ENCODE measurements at places on chromosomes 7 and 10.

- no peak for DNase-seq
Observed at GRCh38 chr10:46075869-46076268, 29.8 kb upstream of the MSMB start.

GRCh38 chr10:113958631-113959382 is 84.9 kb upstream of the ADRB1 start:
- DNase-seq = peak; percentile 83

GRCh38 chr7:3285652-3286051 is 15.4 kb upstream of the SDK1 start:
- DNase-seq = no peak

GRCh38 chr10:62671104-62671503 is 133.4 kb upstream of the ADO start:
- DNase-seq = no peak

- DNase-seq = peak; percentile 83
Observed at GRCh38 chr7:30285536-30286284, 1.3 kb downstream of the ZNRF2 start.

DNA sequence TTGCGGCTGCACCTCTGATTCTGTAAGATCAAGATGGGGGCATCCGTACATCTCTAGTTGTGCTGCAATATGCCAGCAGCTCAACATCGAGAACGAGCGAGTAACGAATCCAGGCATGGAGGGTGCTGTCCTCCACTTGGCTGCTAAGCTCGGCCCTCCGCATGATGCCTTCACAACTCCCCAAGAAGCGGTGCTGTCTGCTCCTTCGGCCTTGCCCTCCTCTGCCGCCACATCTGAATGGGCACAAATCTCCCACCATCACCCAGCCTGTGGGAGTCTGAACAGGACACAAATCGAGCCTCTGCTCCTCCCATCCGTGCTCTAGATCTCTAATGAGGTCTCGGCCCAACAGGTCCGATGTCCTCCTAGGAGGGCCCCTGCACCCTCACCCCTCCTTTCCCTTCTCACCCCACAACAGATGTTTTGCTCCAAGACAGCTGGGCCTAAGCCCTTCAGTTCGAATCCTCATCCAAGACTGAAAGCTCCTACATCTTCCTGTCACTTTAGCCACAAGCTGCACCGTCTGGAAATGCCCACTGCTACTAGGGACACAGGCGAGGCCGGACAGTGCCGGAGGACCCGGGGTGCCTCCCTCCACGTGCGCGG is 86.7 kb downstream of the ZNF33B start:
- no peak for DNase-seq

DNA sequence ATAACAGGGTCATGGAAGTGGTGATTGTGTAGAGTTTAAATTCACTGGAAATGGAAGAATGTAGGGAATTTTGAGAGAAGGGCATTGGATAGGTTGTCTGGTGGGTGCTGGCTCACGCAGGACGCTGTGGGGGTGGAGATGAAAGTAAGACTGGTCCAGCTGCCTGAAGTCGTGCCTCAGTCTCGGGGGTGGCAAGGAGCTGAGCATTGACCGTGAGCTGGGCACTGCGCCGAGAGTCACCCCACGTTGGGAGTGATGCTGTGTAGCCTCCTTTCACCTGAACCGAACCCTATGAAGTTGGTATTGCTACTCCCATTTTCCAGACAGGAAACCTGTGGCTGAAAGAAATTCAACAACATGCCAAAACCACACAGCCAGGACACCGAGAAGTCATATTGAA is 99.2 kb downstream of the ACTR3B start:
- no peak for DNase-seq

DNA sequence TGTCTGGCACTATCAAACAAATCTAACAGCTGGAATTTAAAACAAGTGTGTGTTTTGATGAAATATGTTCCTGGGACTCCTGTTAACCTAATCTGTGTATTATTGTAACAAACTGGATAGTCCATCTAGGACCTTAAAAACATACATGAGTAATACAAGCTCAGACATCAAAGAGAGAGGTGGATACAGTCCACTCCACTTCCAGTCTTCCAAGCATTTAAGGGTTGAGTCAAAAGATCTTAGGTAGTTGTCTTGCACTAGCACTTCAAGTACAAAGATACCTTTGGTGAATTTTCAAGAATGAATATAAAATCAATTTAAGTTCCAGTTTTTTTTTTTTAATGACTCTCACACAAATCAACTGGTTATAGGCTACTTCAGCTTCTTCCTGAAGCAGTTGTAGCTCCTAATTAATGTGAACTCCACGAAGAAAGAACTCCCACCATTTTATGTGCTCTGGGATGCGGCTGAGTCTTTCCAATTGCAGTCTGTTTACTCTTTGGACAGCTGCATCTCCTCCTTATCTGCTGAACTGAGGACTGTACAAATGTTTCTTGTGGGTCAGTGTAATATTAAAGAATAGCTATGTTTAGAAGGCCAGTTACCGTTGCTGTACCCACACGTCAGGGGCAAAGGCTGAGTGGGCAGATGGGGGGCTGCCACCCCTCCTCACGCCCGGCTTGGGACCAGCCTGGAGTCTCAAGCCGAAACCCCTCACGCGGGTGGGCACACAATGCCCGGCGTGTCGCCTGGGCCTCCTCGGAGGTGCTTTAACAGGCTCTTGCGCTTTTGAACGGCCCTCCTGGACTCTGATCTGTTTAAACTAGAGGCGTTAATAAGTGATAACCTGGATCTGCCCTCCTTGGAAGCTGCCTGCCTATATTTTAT is 2.9 kb upstream of the IGF2BP3 start:
- DNase-seq = no peak

DNA sequence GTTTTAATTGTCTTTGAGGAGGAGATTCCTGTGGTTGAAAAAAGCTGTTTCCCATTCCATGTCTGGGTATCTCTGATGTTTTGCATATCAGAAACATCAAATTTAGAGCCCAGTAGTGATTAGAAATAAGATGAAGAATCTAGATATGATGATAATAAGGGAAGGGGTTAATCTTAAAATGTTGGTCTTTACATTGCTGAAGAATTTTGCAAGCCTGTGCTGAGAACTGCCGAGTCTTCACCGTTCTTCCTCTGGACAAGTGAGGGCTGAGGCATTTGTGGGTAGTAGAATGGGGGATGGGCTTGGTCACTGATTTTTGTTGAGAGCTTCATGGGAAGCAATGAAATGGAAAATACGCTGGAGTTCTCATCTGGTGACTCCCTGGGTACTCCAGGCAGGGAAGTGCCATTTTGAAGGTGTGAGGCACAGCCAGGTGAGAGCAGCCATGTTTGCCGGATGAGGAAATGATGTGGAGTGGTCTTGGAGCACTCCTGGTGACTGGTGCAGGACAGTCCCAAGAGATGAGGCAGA is 10.2 kb downstream of the TCF7L2 start:
- no peak for DNase-seq

GRCh38 chr10:100724531-100725027 is 20.8 kb upstream of the PAX2 start:
- DNase-seq = no peak

- no peak for DNase-seq
Observed at GRCh38 chr7:129376076-129376777, 58.0 kb upstream of the STRIP2 start.

DNA sequence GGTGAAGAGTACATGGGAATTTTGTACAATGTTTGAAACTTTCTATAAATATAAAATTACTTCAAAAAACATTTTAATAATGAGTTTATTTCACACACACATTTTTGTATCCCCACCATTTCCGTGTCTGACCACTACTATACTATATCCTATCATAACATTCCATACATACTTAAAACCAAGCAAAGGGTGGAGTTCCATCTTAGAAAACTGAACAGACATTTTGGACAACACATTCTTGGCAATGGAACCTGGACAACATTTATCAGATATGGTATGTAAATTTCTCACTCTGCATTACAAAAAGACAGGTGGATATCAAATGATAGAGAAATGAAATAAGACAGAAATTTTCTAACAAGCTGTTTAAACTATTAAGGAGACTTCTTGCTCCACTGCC is 168.9 kb downstream of the TWIST1 start:
- no peak for DNase-seq

- DNase-seq = peak; percentile 26
Observed at GRCh38 chr7:151211155-151211772, 976 bp upstream of the H2BK1 start.

DNA sequence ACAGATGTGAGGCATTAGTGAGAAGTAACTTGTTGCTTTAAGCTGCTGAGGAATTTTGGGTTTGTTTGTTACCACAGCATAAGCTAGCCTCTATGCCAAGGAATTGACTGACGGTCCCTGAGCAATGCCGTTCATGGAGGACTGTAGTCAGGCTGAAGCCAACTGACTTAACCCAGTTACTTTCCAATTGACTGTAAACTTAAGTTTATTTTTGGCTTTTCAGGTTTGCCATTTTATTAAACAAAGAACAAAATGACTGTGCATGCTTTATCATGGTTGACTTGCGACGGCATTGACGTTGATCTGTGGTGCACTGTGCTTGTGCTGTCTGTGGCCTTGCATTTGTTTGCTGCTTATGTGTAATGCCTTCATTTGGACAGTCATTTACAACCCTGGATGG is 53.5 kb downstream of the DNAJB9 start:
- DNase-seq = no peak
